Activated CD8-positive, alpha-beta memory T cell treated with anti-CD3 and anti-CD28 coated beads for 48 hours (primary cell): ENCODE measurements at places on chromosomes 16 and 17.

DNA sequence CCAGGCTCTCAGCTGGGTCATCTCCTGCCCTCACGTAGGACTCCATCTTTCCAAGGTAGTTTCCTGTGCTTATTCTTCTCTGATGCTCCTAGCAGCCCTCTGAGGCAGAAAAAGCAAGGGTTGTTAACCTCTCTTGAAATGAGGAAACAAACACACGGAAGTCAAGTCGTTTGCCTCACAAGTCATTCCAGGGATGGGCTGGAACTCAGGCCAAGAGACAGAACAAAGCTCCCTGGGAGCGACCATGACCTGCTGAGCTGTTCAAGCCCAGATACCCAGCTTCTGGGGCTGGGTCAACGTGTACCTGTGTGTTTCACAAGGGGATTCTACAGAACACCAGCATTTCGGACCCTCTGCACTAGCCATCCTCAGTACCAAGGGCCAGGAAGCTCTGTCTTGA is 28.1 kb downstream of the SRL start:
- DNase-seq = no peak

GRCh38 chr17:13152501-13152900 is 134.7 kb upstream of the ELAC2 start:
- DNase-seq = no peak

DNA sequence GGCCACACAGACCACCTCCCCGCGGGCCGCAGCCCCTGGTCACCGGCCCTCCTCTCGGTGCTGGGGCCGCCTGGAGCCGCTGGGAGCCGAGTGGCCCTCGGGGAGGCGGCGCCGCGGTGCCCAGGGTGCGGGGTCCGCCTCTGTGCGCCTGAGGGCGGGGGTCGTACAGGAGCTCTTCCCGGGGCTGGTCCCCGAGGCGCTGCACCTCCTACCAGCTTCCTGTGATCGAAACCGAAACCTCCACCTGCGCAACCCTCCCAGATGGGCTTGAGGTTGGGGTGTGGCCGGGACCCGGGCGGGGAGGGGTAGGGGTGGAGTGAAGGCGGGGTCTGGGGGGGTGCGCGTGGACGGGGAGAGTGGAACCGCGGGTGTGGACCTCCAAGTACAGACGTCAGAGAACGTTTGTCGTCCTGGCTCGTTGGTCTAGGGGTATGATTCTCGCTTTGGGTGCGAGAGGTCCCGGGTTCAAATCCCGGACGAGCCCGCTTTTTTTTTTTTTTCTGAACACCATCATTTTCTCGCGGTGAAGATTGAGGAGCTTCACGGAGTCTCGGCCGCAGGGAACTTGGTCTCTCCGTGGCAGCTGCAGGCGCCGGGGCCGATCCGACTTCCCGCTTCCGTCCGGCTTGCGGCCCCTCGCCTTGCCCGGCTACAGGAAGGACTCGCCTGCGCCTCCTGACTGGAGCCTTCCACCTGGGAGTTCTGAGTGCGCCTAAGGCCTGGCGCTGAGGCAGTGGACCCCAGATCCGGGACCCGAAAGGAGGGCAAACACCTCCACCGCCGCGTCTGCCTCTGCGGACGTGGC is 23.9 kb downstream of the ZNF213 start:
- DNase-seq = peak; percentile 87

DNA sequence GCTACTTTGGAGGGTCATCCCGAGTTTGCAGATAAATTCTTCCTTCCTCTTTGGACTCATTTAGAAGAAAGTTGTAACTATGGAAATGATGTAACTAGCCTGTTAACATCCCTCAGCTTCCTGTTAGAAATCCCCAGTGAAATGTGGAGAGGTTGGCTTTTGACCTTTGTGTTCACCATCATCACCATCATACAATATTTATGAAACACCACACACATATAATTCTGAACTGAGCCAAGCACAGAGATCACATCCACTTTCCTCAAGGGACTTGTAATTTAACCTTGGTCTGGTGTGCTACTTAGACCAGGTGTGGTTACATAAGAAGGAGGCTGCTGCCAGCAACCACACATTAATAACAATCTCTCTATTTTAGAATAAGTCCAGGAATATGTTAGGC is 2.5 kb downstream of the CAPNS2 start:
- no peak for DNase-seq

DNA sequence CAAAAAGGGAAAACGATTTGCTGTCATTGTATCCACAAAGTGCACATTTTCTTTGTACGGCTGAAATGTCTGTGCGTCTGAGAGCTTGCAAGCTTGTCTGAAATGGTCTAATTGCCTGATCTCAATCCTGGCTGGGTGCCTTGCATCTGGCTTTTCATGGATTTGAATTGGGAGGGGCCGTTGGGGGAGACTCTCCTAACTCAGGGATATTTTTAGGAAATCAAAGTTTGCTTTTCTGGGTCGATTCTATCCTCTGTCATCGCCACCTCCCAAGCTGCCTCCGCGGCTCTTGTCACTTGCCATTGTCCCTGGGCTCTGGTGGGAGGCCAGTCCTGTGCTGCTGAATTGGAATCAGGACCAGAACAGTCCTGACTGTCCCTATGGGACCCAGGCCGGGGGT is 33.3 kb upstream of the MGAT5B start:
- no peak for DNase-seq
